Lung microvascular endothelial cell (primary cell): ENCODE measurements at places on chromosomes 7 and 10.

DNA sequence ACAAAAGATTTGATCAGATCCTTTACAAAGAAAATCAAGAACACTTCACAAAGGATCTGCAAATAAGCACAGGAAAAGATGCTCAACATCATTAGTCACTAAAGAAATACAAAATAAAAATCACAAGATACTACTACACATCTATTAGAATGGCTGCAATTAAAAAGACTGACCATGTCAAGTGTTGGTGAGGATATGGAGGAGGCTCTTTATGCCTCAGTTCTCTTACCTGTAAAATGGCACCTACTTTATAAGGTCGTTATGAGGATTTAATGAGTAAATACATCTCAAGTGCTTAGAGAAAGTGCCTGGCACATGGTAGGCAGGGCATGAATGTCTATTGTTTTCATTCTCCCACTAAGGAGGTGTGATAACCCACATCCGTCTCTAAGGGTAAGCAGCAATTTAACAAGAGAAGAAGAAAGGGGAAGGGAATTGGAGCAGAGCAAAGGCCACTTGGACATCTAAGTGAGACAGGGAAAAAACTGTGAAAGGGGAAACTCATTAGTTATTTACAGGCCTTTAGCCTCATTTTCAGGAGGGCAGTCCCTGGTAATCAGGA is 157.5 kb upstream of the NFE2L3 start:
- no peak for DNase-seq

DNA sequence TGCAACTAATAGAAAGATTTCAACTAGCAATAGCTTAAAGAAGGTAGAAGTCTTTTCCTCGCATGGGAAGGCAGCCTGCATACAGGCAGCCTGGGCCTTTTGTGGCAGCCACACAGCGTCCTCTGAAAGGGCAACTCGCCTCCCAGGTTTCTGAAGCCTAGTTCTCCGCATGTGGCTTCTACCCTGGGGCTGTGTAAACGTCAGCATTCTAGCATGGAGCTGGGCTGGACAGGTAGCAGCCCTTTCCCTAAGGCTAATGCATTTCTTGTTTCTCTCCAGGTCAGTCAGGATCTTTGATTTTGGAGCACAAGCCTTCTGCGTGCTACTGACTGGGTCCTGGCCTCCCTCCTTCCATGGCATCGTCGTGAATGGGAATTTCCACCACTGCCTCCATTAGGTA is 23.8 kb upstream of the SEC61G start:
- DNase-seq, result no peak

- peak; percentile 11 for DNase-seq
Observed at GRCh38 chr7:91263384-91264045, 718 bp upstream of the FZD1 start.

DNA sequence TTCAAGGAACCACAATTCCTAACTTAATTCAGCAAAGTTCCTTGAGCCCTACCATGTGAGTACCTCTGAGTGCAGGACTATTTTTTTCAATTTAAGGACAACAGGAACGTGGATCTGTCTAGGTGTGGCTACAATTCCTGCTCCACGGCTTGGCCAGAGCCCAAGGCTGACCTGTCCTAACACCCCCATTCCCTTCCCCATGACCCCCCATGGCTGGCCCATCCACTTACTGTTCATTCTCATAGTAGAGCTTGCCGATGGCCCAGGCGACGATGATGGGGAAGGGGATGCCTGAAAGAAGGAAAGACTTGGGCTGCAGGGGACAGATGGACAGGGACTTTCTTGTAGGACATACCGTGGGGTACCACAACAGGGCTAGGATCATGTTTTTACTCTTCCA is 20.3 kb downstream of the CRHR2 start:
- DNase-seq, result no peak

- peak; percentile 85 for DNase-seq
Observed at GRCh38 chr7:27196287-27196767, 3.6 kb downstream of the HOXA13 start.

DNA sequence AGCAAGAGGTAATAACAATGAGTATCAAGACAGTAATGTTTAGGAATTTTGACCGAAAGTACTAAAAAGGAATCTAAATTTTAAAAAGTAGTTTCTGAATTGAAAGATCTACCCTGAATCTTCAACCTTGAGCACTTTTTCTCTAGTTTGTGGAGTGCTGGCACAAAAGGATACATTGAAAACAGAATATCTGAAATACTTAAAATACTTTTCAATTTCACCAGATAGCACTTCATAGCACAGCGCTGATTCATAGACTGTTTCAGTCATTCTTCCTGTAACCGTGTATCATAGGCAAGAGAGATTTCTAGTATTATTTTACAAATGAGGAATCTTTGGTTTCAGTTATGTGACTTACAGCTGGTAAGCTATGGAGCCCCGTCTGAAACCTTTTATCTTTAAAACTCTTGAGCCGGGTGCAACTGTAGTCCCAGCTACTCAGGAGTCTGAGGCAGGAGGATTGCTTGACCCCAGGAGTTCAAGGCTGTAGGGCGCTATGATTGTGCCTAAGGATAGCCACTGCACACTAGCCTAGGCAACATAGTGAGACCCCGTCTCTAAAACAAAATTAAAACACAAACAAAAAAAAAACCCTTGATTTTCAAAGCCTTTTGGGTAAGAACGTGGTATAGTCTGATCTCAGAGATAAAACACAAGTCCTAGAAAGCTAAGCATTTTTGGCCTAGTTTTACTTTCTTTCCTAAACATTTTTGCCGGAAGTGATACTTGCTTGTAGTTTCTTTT is 35.1 kb downstream of the FHIP2A start:
- DNase-seq, result peak; percentile 80

DNA sequence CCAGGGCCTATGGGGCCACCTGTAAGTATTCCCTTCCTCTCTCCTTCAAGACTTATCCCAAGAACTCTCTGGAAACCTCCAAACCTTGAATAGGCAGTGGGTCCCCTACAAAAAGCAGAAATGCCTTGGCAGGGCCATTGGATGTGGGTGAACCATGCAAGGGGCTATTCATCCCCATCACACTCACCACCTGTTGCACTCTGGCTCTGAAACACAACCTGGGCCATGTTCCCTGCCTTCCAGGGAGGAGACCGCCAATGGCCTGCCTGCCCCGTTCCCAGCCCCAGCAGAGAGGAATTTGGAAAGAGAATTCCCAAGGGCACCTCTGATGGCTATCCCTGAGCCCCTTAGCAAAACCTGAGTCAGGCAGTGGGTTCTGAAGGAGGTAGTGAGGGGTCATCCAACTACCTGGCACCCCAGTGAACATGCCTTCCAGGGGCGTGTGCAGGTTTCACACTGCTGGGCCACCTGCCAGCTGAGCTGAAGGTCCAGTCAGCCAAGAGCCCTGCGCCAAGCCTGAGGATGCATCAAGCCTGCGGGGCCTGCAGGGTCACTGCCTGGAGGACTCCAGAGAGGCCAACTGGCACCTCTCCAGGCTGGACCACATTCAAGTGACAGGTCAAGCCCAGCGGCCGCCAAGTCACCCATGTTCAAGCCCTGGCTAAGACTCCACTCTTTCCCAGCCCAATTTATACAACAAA is 101.3 kb downstream of the COL13A1 start:
- DNase-seq, result no peak

- no peak for DNase-seq
Observed at GRCh38 chr10:95321554-95322301, 30.9 kb upstream of the PDLIM1 start.

- DNase-seq, result no peak
Observed at GRCh38 chr7:44972562-44972961, 6.3 kb downstream of the MYO1G start.

DNA sequence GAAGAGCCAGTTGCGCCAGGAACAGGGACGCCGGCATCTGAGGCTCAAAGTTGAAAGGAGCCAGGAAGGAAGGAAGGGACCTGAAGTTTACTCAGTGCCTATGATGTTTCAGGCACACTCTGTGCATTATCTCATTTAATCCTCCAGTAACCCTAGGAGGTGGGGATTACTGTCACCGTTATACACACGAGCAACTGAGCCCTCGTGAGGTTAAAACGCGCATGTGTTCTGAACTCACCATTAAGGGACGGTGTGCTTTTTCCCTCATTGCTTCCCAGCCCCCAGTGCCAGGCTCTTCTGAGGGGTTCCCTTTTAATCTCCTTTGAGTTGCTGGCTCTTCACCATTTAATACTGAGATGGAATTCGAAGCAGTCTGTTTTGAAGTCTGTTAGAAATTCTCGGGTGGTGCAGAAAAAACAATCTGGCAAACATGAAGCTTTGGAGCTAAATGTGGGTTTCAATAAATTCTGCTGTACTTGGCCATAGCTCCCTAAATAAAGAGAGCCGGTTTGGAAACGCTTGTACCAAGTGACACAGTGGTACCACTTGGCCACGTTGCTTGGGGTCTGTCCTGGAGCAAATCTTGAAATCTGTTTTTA is 102.2 kb downstream of the TAX1BP1 start:
- no peak for DNase-seq

GRCh38 chr7:85230623-85231022 is 43.8 kb upstream of the SEMA3D start:
- no peak for DNase-seq

DNA sequence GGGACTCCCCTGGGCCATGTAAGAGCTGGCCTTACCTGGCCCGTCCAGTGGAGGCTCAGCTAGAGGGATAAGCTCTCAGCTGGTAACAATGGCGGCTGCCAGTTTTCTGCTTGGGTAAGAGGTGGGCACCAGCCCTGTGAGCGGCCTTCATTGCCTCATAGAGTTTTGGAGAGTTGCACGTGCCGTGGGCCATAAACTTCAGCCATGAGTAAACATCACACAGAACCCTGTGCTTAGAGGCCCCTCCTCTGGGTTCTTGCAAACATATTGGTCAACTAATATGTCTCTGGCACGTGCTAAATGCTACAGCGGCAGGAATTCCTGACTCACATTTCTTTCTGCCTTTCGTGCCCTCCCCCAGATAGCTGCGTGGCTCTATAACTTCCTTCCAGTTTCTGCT is 103.9 kb upstream of the LEP start:
- peak; percentile 54 for DNase-seq

- DNase-seq, result peak; percentile 1
Observed at GRCh38 chr10:105837951-105838350, 1196.9 kb downstream of the SORCS3 start.

- DNase-seq, result no peak
Observed at GRCh38 chr10:119298810-119299209, 91.4 kb downstream of the GRK5 start.

DNA sequence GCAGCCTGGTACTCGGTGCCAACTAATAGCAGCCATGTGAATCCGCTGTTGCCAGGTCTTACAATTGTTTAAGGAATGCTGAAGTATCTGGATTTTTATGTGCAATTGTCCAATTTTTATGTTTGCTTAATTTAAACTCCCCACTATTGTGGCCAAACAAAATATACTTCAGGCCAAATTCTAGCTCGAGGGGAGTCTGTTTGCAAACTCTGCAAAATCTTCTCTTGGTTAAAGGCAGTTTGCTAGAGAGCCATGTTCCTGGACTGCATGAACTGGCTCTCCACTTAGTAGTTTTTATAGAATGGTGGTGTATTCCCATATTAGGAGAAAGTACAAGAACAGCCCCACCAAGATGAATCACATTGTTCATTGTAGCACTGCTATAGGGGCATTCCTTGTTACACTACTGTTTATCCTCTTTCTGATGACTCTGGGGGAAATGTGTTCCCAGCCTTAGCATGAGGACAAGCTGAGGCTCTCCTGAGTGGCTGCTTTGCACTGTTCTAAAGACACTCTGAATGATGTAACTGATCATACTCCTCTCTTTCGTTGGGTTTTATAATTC is 178.0 kb upstream of the GLI3 start:
- DNase-seq, result no peak
